ENCODE measurements at places on chromosomes 1 and 21.

DNA sequence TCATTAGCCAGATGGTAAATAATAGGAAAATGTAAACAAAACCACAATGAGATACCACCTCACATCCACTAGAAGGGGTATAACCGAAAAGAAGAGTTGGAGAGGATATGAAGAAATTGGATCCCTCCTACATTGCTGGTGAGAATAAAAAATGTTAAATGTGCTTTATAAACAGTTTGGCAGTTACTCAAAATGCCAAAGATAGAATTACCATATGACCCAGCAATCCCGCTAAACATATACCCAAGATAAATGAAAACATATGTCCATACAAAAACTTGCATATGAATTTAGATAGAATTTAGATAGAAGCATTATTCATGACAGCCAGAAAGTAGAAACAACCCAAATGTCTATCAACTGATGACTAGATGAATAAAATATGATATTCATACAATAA, 4.4 kb upstream of the FMO2 start:
- DNase-seq, result no peak

GRCh38 chr1:199042193-199042592, 403.4 kb downstream of the PTPRC start:
- no peak for DNase-seq

GRCh38 chr1:185936641-185937040, 202.4 kb downstream of the HMCN1 start:
- DNase-seq, result no peak

DNA sequence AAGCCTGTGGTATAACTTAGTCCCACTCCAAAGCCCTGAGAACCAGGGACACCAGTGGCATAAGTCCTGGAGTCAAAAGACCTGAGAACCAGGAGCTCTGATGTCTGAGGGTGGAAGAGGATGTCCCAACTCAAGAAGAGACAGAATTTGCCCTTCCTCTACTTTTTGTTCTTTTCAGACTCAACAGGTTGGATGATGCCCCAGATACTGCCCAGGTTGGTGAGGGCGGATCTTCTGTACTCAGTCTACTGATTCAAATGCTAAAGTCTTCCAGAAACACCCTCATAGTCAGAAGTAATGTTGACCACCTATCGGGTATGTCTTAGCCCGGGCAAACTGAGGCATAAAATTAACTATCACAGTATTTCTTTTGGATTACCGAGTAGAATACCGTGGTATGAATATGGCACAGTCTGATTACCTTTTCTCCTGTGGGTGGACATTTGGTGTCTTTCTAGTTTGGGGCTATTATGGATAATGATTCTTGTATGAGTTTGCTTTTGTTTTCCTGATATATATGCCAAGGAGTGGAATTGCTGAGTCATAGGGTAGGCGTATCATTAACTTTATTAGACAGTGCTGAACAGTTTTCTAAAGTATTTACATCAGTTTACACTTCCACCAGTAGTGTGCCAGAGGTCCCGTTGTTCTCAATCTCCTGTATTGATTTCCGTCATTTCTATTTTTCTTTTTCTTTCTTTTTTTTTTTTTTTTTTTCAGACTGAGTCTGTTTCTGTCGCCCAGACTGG, 3.2 kb upstream of the CHAF1B start:
- no peak for DNase-seq

GRCh38 chr1:228961511-228961910, 226.2 kb downstream of the RHOU start:
- DNase-seq, result no peak

DNA sequence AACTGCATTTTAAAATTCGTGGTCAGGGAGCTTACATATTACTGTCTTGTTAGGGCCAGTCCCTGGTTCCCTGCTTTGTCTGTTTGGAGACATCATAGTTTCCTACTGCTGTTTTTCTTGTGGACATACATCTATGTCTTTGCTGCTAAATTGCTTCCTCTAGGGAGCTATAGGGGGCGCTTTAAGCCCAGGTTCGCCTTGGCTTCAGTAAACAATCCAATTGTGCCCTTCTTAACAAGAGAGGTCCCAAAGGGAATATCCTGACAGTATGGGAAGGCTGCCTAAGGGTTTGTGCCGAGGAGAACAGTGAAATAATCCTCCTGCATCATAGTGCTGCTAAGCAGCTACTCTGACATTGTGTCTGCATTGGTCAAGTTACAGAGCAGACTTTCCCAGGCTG, 112.5 kb downstream of the USH2A start:
- no peak for DNase-seq

GRCh38 chr21:45998276-45998701, 16.7 kb downstream of the COL6A1 start:
- DNase-seq, result peak; percentile 45

- no peak for DNase-seq
These were observed 5.6 kb upstream of the REN start for GRCh38 chr1:204171751-204172178.

DNA sequence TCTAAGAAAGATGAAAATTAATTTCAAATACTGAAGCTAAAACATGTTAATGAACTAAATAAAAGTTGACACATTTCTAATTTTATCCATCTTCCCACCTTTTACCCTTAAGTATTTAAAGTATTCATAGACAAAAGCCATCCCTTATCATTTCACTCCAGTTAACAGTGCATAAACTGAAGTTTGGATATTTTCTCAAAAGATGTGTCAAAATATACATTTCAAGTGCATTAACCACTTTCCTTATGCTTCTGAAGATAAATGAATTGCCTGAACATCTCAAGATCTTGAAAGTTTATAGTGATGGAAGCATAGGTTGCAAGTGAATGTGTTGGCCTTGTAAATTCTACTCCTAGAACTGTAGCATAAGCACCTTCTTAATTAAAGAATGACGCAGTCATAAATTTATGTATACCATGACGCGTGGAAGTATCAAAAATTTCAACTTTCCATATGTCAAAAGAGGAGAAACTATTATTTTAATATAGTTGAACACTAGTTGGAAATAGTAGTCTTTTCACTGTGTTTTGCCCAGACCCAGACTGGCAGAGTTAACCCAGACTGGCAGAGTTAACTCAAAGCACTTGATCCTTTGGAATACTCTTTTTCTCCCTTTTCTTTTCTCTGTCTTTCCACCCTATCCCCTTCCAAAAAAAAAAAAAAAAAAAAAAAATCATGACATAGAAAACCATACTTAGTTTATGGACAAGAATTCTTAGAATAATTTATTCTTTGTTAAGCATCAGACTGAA, 282.6 kb upstream of the C1orf105 start:
- DNase-seq, result no peak

DNA sequence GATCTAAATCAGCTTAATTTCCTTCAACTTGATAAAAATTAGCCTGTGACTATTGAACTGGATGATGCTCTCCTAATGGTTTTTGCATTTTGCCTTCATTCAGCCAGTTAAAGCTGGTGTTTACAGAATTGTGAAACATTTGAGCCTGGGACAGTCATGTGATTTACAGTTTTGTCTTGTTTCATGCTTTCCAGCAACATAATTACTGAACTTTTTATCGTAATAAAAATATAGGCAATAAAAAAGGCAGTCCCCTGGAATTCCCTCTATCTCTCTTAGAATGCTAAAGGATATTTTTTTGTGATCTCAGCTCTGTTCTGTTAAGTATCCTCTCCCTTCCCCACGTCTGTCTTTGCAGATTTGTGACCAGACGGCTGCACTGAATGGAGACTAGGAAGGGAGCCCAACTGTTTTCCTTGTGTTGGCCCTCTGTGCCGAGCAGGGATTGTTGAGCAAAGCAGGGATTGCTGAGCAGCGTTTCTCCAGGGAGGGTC, 70.3 kb upstream of the RGL1 start:
- no peak for DNase-seq

DNA sequence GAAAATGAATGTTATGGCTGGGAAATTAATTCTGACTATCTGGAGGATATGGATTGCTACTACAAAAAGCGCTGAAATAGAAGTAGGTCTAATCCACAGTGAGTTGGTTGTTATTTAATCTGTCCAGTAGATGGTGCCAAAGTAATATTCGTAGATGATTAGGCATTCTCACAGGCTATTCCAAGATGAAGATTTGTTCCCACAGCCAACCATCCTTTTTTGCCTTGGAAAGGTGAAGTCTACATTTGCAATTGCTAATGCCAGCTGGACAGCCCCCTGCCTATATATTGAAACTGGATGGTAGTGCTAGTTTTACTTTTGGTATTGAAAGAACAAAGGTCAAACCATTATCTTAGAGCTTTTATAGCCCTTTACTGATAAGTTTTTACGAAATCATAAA, 43.8 kb downstream of the RBM11 start:
- DNase-seq, result no peak

DNA sequence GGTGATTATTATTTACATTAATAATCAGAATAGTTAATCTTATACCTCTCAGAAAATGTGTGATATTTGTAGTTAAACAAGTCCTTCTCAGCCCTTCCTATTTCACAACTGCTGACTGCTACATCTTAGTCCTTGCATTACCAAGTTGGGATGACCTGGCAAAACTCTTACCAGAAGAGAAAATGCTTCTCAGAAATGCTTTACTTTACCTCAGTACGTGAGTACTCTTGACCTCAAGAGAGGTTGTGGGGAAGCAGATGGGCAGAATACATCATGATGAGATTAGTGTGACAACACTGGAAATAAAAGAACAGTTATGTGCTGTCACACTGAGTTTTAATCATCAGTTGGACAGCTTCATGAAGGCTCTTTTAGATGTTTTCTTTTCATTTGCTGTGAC, 16.2 kb downstream of the CFAP126 start:
- DNase-seq, result no peak

GRCh38 chr1:96688767-96689166, 32.8 kb upstream of the PTBP2 start:
- no peak for DNase-seq

GRCh38 chr1:238558156-238558555, 667.4 kb upstream of the ZP4 start:
- DNase-seq, result no peak

DNA sequence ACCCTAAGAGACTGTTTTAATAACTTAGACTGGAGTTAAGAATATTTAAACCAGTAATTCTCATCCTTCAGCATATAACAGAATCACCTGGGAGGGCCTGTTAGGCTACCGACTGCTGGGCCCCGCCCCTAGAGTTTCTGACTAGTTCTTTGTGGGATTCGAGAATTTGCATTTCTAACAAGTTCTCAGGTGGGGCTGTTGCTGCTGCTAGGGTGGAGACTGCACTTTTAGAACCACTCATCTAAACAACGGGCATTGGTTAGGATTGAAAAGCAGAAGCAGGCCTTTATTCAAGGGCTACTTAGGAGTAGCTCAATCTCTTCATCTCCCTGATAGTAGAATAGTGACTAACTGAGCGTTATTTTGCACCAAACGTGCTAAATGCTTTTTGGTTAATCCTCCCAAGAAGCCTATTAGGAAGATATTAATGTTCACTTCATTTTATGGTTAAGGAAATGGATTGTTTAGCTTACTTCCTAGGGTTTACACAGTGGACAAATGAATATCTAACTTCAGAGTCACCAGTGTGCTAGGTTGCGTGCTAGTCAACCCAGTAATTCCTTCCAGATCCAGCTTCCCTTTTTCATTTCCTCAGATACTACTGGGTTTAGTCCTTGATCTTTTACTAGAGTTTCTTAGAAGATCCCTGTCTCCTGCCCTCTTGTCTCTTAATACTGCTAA, 31.1 kb upstream of the UAP1 start:
- DNase-seq, result no peak

DNA sequence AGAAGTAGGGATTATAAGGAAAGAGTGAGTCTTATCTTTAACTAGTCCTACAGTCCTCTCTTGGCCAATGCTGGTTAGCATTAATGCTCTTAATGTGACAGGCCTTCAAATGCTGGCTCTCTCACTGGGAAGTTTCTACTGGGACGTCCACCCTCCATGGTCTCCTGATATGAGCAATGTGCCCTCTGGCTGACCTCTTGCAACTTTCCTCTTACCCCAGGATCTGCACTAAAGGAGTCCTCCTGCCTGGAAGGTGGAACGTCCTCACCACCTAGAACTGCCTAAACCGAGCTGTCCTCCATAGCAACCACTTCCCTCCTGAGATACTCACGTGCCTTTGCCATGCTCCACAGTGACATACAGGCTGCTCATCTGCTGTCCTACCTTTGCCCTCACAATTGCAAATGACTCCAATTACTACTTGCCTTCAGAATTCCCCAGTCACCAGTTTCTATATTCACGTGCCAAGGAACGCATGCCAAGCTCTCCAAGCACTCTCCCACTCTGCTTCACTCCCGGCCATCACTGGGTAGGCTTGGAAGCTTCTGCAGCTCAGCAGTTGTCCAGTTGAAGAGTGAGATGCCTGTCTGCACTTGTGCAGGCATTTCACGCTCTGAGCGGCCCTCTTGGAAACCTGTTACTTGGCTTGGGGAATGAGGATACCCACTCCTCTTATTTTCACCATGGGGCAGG, 404.7 kb downstream of the RRAGC start:
- DNase-seq, result no peak

GRCh38 chr1:35447278-35447677, 109.9 kb downstream of the KIAA0319L start:
- DNase-seq, result no peak

DNA sequence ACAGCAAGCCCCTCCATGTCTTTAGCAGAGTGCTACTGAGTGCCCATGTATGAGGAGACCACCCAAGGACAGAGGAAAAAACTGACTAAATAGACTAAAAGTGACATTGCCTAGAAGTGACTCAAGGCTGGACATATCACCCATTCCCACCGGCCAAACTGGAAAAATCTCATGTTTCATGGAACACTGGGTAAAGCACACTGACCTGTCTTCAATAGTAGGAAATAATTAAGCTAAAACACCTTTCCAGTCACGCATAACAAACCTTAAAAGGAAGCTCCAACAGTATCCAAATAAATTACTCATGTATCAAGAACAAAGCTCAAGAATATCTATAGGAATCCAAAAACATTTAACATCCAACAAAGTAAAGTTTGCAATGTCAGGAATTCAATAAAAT, 120.4 kb downstream of the SNX7 start:
- DNase-seq, result no peak

DNA sequence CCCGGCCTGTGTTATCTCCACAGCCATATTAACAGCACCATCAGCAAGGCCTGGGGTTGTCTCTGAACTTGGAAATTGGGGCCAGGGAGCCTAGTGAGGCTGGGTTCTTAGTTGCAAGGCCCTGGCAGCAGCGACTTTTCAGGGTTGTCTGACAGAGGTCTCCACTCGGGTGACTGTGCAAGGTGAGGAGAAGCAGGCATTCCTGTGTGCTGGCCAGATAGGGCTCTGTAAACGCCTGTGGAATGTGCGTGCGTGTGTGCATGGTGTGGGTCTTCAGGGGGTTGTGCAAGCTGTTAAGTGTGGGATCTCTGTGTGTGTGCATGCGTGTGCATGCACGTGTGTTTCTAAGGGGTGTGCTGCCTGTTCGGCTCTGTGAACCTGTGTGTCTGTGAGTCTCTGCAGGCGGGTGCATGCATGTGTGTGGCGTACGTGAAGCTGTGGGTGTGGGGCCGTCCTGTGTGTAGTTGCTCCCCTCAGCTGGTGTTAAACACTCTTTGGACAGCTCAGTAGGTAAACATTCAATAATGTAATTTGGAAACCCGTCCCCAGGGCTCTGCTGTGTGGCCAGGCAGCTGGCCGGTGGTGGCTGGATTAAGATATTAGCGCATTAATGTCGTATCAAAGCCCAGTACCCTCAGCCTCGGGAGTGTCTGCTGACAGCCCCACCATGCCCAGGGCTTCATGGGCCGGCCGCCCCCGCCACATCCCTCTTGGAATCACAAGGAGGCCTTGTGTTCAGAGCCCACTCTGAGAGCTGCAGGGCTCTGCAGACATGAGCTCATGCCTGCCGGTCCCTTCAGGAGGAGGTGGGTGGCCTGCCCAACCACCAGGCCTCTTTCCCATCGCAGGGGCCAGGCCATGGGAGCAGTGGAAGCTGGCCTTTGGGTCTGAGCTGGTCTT, 189.9 kb downstream of the FOXD2 start:
- no peak for DNase-seq

- DNase-seq, result no peak
These were observed 100.2 kb upstream of the GREM2 start for GRCh38 chr1:240712014-240712731.

GRCh38 chr1:35706846-35707600, 11.7 kb downstream of the C1orf216 start:
- DNase-seq, result no peak

Data from breast epithelium (tissue), 4 donors.